ENCODE measurements at places on chromosomes 6 and 20.

DNA sequence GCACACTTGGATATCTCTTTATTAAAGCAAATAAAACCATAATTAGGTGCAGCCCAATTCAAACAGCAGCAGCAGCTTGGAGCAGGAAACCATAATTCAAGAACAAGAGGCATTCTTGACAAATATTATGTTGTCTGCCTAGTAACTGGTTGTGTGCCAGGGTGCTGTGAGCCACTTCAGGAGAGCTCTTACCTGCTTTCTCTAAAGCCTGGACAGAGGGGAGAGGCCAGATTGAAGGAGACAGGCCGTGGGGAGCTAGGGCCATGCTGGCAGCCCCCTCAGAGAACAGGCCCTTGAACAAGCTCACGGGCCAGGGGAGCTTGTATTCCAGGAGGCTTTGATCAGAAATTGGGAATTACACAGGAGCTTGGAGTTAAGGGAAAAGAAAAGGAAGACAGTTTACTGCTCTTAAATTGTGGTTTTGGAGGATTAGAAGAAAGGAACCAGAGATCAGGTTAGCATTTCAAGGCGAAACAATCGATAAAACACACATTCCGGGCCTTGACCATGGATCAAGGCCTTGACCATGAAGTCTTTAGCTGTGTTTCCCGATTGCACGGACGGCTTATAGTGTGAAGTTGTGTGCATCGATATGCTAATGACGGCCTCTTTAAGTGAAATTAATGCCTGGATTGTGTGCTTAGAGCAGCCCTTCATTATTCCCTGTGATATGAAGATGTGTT is 69.8 kb upstream of the NKX2-2 start:
- DNase-seq: no peak

DNA sequence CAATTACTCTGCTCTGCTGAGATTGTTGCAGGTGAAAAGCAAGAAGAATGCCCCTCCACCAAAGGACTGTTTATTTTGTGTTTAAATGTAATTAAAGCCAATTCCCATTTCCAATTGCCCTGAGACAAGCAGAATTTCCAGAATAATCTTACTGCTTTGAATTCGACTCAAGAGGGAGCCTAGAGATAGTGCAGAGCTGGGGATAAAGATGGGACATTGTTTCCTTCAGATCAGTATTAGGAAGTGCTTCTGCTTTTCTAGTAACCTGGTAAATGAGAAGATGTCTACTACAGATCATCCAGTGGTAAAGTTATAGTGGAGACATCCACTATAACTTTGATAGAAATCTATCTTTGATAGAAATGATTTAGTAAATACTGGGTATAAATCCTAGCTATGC is 326.9 kb downstream of the UBE3D start:
- DNase-seq: no peak

GRCh38 chr6:834190-834589 is 141.3 kb upstream of the EXOC2 start:
- DNase-seq: no peak

DNA sequence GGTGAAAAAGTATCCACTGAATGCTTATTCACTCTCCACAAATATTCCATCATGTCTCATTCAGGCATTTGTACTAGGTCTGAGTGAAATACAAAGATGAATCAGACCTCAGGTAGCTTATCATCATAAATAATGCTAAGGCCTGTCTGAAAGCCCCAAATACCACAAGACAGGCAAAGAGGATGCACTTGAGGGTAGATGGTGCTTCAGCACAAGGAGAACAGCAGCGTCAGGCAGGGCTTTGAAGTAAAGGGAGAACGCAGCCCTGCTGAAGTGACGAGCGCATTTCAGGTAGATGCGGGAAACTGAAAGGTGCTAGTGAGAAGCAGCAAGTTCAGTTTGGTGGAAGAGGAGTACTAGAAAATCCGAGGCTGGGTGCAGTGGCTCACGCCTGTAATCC is 38.7 kb downstream of the MAP3K5 start:
- DNase-seq: no peak

GRCh38 chr6:3227363-3228045 is at the start of gene TUBB2B:
Gene TUBB2B, minus strand, starts transcription at chr6:3227653. Its CDS starts 110 bp downstream, at chr6:3227543.
- no peak for DNase-seq

- no peak for DNase-seq
Observed at GRCh38 chr6:148501178-148501590, 158.5 kb downstream of the SASH1 start.

DNA sequence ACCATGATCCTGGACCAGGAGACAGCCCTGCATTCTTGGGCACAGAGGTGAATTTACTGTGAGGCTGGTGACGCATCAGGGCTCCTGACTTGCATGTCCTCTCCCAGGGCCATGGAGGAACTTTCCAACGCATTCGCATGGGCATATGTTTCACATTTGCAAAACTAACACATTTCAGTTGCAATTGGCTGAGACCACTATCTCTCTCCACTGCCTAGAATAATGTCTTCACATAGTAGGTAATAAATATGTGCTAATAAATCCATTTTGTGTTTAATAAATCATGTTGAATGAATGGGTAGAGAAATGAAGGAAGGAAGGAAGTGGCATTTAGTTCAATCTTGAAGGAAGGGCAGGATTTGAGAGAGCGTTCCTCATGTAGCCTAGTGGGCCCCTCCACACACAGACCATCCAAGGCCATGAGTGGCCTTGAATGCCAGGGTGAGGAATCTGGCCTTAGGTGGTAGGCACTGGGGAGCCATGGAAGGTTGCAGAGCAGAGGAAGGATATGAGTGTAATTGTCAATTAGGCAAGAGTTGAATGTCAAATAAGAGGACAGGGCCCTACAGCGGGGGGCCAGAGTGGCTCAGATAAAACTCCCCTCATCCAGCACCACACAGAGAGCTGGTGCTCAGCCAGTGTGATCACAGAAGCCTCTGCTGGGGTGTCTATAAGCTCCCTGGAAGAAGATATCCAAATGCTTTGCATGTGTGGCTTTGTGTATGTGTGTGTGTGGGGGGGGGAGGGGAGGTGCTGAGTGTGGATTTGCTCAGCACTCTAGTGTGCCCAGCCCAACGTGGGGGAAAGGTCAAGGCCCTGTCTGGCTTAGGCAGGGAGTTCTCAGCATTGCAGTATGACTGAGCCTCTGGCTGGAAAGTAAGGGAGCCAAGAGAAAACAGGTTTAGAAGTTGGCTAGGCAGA is 30.9 kb upstream of the CCN5 start:
- no peak for DNase-seq

DNA sequence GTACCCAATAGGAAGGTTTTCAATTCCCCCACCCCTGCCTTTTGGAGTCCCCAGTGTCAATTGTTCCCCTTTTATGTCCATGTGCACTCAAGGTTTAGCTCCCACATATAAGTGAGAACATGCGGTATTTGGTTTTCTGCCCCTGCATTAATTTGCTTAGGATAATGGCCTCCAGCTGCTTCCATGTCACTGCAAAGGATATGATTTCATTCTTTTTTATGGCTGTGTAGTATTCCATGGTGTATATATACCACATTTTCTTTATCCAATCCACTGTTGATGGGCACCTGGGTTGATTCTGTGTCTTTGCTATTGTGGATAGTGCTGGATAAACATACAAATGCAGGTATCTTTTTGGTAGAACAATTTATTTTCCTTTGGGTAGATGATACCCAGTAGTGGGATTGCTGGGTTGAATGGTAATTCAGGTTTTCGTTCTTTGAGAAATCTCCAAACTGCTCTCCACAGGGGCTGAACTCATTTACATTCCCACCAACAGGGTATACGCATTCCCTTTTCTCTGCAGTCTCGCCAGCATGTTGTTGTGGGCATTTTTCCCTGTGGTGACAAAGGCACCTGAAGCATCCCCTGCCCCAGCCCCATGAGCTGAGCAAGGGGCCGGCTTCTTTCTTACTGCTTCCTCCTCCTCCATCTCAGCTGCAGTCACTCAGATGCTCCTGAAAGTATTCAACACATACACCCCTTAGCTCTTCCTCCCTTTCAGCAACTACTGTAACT is 66.7 kb downstream of the ELOVL2 start:
- no peak for DNase-seq

DNA sequence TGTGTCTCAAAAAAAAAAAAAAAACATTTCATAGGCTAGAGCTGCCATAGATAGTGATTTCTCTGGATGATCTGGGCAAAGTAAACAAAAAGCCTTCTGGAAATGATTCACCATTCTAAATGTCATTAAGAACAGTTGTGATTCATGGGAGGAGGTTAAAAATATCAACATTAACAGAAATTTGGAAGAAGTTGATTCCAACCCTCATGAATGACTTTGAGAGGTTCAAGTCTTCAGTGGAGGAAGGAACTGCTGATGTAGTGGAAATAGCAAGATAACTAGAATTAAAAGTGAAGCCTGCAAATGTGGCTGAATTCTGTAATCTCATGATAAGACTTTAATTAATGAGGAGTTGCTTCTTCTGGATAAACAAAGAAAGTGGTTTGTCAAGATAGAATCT is 26.8 kb upstream of the MMP24 start:
- DNase-seq: no peak

- DNase-seq: peak; percentile 61
Observed at GRCh38 chr6:44431118-44431725, 43.7 kb downstream of the CDC5L start.

DNA sequence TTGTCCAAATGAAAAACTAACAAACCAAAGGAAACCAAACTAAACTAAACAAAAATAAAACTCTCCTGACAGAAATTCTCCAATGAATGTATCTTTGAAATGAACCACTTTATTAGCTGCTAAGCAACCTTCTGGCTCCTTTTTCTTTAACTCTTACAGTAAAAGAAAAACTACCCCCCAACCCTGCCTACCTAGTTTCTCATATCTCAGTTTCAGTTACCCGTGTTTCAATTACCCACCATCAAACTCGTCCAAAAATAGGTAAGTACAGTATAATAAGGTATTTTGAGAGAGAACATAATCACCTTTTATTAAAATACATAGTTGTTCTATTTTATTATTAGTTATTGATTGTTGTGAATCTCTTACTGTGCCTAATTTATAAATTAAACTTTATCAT is 177.4 kb upstream of the THEMIS start:
- no peak for DNase-seq

DNA sequence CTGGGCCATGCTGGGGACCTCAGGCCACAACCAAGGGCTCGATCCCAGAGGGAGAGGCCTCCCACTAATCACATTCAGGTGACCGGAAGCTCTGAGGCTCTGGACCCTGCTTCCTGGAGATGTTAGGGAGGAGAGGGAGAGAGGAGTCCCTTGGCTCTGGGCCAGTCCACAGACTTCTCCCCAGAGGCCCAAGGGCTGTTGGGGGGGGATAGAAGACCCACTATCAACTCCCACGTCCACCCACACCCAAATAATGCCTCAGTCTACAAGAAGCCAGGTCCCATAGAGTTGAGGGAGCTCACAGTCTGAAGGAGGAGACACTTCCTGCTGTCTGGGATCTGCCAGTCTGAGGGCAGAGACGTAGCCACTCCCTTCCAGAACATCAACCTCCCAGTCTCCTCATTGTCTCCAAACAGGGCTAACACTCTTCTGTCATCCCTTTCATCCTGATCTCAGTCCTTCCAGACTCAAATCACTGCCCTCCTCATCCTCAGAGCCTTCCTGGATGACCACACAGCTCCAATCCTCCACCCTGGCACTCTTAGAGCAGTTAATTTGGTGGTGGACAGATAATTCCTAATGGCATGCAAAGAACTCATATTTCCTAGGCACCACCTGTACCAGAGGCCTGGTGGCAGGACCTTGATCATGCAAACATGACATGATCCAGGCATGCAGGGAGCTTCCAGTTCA is 69.9 kb downstream of the MRPL14 start:
- no peak for DNase-seq

DNA sequence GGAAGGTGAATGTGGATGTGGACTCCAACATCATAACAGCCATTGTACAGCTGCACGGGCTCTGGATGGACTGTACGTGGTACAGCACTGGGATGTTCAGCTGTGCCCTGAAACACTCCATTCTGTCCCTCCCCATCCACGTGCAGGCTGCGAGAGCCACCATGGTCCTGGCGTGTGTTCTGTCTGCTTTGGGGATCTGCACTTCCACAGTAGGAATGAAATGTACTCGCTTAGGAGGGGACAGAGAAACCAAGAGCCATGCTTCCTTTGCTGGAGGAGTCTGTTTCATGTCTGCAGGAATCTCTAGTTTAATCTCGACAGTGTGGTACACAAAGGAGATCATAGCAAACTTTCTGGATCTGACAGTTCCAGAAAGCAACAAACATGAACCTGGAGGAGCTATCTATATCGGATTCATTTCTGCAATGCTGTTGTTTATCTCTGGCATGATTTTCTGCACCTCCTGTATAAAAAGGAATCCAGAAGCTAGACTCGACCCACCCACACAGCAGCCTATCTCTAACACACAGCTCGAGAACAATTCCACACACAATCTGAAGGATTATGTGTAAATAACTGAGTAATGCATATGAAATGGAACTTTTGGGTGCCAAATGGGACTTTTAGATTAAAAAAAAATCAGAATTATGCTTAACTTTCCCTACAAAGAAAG is 12.1 kb downstream of the CLDN20 start:
- no peak for DNase-seq

GRCh38 chr20:11214256-11214840 is 540.5 kb upstream of the JAG1 start:
- no peak for DNase-seq

DNA sequence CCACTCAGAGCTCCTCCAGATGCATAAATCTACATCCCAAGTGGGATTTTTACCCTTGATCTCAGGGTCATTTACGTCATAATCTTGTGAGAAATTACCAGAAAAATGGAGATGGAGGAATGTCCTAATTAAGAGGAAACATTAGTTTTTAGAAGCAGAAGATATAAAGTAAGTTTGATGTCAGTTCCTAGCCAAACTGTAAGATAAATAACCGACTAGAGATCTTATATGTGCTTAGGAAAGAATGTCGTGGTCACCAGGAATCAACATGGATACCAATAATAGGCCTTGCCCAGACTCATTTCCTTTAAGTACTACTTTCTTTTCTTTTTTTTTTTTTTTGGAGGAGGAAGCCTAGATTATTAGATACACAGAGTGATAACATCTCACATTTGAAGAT is 186.9 kb downstream of the UTRN start:
- no peak for DNase-seq

DNA sequence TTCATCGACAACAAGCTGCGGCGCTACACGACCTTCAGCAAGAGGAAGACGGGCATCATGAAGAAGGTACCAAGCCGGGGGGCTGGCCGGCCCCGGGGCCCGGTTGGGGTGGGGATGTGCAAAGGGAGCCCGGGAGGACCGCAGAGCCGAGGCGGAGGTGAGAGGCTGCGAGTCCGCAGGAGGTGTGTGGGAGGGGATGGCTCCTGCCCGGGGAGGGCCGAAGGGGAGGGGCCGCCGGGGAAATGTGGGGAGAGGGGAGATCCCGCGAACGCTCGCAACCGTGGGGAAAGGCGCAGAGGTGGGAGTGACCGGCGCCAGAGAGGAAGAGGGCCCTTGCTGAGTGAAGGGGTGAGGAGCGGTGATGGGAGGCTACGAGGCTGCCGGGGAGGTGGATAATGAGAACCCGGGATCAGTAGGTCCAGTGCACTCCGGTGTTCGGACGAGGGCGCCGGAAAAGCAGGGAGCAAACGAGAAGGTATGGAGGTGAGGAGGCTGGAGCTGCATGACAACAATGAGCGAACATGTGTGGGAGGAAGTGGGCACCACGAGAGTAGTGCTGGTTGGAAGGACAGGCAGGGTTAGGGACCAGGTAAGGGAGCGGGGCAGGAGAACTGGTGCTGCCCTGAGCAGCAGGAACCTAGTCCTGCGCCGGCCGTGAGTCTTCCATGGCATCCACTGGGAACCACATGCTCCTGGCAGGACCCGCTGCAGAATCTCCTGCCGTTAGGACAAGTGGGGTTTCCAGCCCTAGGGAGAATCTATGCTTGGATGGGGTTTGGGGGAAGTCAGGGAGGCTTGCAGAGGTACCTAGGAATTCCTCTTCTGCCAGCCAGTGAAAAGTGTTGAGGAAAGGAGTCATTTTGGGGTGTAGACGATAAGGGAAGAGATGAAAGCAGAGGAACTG is 1.3 kb downstream of the SRF start:
- DNase-seq: peak; percentile 50
